ENCODE measurements at places on chromosomes 4 and X.

DNA sequence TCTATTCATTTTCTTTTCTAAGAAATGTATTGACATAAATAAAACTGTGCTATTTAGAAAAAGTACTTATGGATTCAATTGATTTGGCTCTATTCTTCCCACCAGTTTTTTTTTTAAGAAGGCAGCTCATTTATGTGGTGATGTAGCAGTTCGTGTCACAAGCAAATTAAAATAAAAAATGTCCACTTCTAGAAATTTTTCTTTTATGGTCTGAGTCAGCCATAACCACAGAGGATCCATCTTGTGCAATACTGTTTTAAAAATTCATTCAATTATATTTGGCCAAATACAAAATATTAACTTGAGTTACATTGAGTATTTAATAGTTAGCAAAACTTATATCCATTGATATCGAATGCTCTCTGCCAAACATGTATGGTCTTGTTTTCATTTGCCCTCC, 207.9 kb upstream of the FAT1 start:
- DNase-seq, result no peak

DNA sequence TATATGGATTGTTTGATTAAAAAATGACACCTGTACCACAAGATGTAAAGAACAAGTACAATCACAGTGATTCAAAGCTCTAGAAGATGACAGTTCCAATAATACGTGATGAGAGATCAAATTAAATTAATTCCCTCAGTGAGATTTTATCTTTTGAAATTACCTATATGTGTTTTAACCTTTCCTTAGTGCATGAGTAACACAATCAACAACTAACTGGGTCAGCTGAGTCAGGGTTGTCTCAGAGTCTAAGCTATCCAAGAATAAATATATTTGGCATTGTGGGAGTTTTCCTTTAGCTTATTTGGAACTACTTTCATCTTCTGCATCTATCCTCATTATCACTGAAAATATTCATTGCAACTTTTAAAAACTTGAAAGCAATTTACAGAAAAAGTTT, 162.8 kb downstream of the WDFY3 start:
- DNase-seq, result no peak

GRCh38 chr4:153110739-153111138, 93.5 kb upstream of the TRIM2 start:
- DNase-seq, result no peak

DNA sequence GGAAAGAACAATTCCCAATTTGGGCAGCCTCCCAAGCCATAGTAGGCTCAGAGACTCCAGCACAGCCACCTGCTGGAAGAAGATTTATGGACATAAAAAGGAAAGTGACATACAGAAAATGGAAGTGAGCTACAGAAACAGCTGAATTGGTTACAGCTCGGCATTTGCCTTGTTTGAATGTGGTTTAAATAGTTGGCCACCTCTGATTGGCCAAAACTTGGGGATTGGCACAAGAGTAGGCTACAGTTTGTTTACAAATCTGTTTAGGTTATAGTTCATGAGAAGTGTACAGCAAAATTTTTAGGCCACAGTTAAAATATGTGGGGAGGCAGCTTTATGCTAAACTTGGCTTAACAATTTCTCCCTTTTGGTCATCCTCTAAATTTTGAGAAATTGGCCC, 150.4 kb downstream of the MAGEC1 start:
- DNase-seq, result no peak

- DNase-seq, result no peak
Measured at GRCh38 chr4:110637408-110638088, 14.7 kb upstream of the PITX2 start.

All from T-helper 17 cell (primary cell).